ENCODE measurements at places on chromosomes 12 and 14.
A peak's percentile ranks its signal among the peaks of the same experiment; 100 is the strongest.

- DNase-seq = no peak
Observed at GRCh38 chr12:132429946-132430643, 59.9 kb upstream of the FBRSL1 start.

DNA sequence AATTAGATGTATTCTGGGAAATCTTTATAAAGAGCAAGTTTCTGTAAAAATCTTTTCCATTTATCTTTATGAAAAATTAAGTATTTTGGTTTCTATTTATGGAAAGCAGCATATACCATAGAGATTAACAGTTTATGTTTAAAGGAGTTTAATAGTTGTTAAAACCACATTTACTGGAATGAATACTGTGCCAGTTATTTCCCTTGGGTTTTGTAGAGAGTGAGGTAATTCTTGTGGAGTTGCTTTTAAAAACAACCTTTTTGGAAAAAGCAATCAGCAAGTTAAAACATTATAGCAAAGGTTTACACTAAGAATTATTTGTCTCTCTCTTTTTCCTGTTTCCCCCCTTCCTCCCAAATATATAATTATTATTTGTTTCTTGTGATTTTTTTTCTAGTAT lies 34.9 kb downstream of the AEBP2 start:
- no peak for DNase-seq

- no peak for DNase-seq
Observed at GRCh38 chr12:4246116-4246515, 27.4 kb upstream of the CCND2 start.

DNA sequence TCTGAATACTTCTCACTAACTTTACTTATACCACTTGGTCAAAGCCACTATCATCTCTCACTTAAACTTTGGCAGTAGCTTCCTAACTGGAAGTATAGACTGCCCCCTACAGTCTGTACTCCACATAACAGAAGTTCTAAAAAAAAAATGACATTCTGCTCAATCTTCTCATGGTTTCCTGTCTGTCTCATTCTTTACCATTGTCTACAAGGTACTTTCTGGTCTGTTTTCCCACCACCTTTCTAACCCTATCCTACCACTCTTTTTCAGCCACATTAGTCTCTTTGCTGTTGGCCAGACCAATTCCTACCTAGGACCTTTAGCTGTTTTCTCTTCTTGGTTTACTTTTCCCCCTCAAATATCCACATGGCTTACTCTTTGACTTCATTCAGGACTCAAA lies 14.7 kb downstream of the CPSF6 start:
- DNase-seq = peak; percentile 45

GRCh38 chr12:56103823-56104108 lies 593 bp upstream of the PA2G4 start:
- DNase-seq = no peak

- no peak for DNase-seq
Observed at GRCh38 chr12:80716696-80717469, at the start of gene MYF5. TSS of gene MYF5 (plus strand) at chr12:80716912. CDS start at chr12:80717064, 152 bp downstream.

DNA sequence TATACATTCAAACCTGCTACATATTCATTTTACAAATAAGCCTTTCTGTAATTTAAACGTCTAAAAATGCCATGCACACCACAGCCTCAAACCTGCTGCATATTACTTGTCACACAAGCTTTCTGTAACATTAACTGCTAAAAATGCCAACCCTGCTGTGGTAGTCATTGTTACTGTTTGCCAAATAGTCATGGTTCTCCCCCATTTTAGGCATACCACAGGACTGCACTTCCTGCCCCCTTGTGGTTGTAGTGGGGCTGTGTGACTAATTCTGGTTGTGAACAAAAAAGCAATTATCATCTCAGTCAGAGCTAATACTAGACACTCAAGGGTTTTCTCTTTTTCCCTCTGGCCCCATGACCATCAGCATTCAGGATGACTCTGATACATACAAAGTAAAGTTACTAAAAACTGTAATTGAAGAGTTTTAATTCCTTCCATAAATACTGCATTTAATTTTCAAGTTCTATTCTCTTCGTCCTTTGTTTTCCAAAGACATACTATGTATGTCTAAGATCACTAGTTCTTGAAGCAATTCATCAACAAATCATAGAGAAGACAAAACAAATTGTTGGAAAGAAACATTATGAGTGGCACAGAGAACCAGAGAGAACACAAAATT lies 5.7 kb upstream of the SLC35F4 start:
- DNase-seq = peak; percentile 59

DNA sequence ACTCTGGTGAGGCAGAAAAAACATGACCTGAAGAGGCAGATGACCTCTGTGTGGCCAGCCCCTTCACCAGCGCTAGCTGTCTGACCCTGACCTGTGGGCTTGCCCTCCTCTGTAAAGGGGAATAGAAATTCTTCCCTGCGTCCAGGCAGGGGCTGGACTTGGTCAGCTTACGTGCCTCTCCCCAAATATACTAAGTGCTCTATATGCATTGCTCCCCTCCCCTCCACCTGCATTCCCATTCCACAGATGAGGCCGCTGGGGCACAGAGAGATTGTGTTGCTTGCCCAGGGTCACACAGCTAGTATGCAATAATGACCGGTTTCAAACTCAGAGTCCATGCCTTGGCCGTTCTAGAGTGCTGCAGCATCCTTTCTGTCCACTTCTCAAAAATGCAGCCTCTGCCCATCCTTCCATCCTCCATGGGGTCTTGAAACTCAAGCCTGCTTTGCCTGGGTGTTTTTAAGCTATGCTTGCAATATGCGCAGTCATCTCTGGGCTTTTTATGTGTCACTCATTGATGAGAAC lies 303.9 kb downstream of the CACNA1C start:
- no peak for DNase-seq

DNA sequence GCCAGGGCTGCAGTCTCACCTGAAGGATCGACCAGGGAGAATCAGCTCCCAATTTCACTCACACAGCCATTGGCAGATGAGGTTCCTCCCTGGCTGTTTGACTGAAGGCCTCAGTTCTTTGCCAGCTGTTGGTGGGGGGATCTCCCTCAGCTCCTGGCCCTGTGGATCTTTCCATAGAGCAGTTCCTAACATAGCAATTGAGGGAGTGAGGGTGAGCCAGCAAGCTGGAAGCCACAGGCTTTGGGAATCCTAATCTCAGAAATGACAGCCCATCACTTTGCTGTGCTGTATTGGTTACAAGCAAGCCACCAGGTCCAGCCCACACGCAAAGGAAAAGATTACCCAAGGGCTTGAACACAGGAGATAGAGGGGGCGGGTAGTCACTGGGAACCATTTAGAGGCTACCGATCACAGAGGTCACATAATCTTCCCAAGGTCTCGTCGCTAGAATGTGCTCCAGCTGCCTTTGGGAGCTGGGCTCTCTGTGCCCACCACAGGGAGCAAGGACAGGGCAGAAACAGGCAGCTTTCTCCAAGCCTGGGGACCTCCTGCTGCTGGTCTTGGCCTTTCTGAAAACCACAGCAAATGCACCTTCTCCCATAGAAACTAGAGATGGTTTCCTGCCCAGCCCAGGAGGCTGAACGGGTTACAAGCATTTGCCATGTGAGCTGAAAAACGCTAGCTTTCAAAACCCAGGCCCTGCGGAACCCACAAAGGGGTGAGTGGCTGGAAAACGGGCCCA lies 4.6 kb upstream of the OTUB2 start:
- DNase-seq = no peak

GRCh38 chr14:80468331-80469122 lies 257.2 kb upstream of the DIO2 start:
- DNase-seq = no peak

- DNase-seq = no peak
Observed at GRCh38 chr14:77278461-77279230, 7.6 kb upstream of the NGB start.

DNA sequence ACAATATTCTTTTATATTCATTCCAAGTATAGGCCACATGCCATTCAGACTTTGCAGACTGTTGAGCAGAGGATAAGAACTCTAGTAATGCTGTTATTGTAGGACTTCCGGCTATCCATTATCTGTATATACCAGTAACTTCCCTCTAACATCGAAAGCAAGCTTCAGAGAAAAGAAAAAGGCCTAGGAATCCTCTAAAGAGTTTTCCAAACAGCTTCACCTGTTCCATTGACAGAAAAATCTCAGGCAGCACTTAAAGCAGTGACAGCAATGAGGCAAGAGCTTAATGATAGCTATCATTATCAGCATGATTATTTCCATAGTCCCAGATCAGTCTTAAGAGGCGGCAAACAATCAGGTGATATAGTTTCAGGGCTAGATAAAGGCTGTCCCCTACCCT lies 1.8 kb downstream of the CPNE8 start:
- no peak for DNase-seq
